ENCODE measurements at places on chromosomes 3 and 15. TPM values are rescaled to one million over a fixed set of nuclear protein-coding genes. Genes with fewer than 3 reads are reported as not detected.

Gene SIDT1
- total RNA-seq, result 1.9 TPM

Gene INTS14
- total RNA-seq, result 17.4 TPM

Gene DPPA2
- total RNA-seq, result not detected

Gene PLXND1
- 75.8 TPM for total RNA-seq

Gene TNNC1
- 3,477 TPM for total RNA-seq

Gene TMCO5A
- not detected for total RNA-seq

Gene NKIRAS1
- 17.9 TPM for total RNA-seq

Gene PLA2G4D
- not detected for total RNA-seq

Gene SNUPN
- total RNA-seq, result 15.3 TPM

Gene ZNF80
- total RNA-seq, result not detected

Gene PLSCR4
- 30.1 TPM for total RNA-seq

Gene ALDH1L1
- 16.3 TPM for total RNA-seq

Gene C2CD4A
- not detected for total RNA-seq

Data from right cardiac atrium (tissue), 5 donors.